ENCODE measurements at places on chromosomes 2 and 18.

GRCh38 chr18:11119959-11120587 lies 29.3 kb downstream of the PIEZO2 start:
- no peak for DNase-seq

GRCh38 chr2:121242976-121243375 lies 42.0 kb downstream of the TFCP2L1 start:
- no peak for DNase-seq

- no peak for DNase-seq
These were observed 232.3 kb downstream of the HAUS1 start for GRCh38 chr18:46336278-46337111.

- no peak for DNase-seq
These were observed 883 bp downstream of the SMCHD1 start for GRCh38 chr18:2656237-2656980.

GRCh38 chr2:14826518-14826917 lies 194.0 kb downstream of the LRATD1 start:
- DNase-seq: no peak

- no peak for DNase-seq
These were observed 86.9 kb upstream of the RBBP8 start for GRCh38 chr18:22846088-22846683.

- no peak for DNase-seq
These were observed 84.3 kb downstream of the RIT2 start for GRCh38 chr18:43031169-43031568.

GRCh38 chr2:60047944-60048525 lies 505.4 kb downstream of the BCL11A start:
- no peak for DNase-seq

DNA sequence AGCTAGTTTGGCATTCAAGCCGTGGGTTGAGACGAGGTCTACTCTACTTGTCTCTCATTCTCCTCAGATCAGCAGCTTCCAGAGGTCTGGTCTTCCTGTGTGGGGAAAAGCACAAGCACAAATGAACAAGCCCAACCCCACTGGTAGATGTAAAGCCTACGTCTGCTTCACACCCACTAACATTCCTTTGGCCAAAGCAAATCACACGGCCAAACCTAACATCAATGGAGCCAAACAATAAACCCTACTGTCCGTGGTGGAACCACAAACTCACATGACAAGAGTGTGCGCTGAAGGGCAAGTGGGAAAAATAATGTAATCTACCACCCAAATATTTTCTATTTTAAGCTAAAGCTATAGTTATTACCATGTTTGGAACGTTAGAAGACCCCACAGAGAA lies 179.3 kb upstream of the MGAT5 start:
- no peak for DNase-seq

GRCh38 chr2:98180456-98180855 lies 93.5 kb downstream of the VWA3B start:
- no peak for DNase-seq

GRCh38 chr2:161122772-161123530 lies 37.3 kb upstream of the TANK start:
- no peak for DNase-seq

GRCh38 chr2:9779596-9780264 lies 63.5 kb upstream of the TAF1B start:
- DNase-seq: no peak

DNA sequence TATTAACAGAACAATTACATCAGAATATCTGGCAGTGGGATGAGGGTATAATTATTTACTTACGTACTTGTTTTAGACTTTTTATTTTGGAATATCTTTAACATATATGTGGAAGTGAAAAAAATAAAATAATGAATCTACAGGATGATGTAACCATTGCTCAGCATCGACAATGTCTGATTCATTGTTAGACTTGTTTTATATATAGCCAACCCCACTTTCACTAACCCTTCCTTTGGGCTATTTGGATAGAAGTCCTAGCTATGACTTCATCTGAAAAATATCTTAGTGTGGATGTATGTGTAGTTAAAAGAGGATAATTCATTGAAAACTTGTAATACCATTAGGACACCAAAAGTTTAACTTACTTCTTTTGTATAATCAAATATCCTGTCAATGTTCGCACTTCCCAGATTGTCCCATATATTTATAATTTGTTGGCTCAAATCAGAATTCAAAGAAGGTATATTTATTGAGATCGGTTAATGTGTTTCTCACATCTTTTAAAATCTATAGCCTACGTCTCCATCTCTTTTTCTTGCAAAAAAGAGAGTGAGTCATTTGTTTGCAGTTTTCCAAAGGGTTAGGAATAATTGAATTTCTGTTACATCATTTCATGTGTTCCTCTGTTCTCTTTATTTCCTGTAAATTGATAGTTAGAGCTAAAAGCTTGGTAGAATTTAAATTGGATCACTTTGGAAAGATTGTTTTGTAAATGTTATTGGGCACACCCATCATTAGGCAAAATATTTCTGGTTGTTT lies 506.1 kb upstream of the FAM98A start:
- no peak for DNase-seq

DNA sequence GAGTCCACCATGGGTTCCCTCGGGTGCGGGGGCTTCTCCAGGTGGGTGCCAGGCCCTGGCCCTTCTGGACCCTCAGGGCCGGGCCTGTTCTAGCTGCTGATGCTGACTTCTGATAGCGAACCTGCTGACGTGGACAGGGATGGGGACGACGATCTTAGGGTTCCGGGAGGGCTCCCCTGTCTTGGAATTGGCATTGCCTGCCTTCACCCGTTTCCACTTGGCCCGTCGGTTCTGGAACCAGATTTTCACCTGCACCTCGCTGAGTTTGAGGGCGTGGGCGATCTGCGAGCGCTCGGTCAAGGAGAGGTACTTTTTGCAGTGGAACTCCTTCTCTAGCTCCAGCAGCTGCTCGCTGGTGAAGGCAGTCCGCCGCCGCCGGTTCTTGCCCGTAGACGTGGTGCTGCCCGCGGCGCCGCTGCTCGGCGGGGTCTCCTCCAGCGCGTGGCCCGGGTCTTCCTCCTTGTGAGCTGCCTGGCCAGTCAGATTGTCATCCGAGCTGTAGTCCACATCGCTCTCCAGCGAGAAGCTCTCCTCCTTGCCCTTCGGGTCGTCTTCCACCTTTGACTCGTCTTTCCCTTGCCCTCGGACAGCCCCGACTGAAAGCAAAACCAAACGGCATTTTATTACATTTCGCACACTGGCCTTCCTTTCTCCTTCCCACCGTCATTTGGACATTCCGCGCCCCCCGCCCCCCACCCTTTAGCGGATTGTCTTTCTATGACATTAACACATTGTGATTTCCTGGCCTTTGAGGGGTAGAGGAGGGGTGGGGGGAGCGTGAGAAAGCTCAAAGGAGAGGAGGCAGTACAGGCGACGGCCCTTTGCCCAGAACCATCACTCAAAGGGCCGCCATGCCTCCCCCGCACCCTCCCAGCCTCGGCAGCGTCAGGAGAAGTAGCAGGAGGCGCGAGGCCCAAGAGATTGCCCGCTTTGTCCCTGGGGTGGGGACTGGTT lies 2.1 kb downstream of the GBX2 start:
- no peak for DNase-seq

GRCh38 chr18:23154823-23155500 lies 19.7 kb downstream of the CABLES1 start:
- no peak for DNase-seq

DNA sequence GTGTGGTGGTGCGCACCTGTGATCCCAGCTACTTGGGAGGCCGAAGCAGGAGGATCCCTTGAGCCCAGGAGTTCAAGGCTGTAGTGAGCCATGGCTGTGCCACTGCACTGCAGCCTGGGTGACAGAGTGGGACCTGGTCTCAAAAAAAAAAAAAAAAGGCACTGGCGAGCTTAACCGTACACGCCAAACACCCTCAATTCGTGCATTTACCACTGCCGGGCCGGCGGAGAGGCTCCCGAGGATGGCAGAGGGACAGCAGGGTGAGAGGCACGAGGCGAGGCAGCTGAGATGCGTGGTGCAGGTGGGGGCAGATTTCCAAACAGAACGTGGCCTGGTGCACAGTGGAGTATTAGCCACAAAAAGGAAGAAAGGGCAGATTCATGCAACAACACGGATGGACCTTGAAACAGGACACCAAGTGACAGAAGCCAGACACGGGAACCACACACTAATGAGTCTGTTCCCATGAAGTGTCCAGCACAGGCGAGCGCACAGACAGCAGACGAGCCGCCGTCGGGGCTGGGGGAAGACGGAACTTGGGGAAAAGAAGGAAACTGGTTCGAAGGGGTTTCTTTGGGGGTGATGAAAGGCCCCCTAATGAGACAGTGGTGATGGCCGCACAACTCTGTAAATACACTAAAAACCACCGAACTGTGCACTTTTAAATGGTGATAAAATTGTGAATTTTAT lies 27.4 kb downstream of the SLC66A2 start:
- no peak for DNase-seq

DNA sequence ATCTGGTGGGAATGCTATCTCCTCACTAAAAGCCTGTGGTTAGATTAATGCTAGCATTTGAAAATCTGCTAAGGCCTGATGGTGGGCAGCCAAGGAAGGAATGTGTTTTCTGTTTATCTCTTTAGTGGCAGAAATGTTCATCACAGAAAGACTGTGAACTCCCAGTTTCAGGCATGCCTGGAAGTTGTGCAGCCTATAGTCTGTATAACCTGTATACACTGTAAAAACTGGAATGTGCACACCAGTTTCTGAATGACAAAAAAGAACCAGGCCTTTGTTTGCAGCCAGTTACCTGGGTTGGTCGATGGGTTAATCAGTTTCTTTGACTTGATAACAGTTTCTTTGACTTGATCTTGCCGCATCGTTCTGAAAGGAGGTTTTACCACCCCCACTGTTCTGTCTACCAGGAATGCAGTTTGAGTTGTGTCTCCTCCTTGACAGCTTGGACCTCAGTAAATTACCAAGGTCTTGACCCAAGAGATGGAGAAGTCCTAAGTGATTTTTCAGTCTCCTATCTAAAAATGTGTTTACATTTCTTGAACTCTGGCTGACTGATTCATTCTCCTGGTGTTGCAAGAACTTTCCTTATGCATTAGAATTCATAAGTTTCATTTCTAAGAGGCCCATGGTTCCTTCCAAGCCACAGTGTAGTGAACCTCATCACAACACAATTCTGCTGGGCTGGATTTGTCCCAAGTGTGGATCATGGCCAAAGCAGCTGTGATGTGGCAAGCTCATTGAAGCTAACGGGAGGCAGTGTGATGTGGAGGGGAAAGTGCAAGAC lies 62.2 kb downstream of the KIAA2012 start:
- DNase-seq: no peak

DNA sequence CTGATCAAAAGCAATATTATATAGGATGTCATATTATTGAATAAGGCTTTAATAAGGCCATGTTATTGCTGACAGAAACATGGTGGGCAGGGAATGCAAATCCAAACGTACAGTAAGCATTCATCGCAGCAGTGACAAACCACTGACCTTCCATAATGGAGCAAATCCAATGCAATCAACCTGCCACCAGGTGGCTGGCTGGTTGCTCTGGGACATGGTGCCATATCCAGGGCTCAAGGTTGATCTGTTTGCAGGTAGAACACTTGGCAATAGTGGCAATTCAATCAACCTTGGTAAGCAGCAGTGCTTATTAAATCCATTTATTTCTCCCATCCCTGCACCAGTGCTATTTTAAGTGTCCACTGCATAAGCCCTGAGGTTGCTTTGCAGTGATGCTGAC lies 75.4 kb downstream of the CERKL start:
- DNase-seq: no peak

GRCh38 chr18:62757399-62758010 lies 42.2 kb downstream of the PHLPP1 start:
- no peak for DNase-seq

GRCh38 chr2:64218137-64218802 lies 74.0 kb upstream of the PELI1 start:
- DNase-seq: no peak

DNA sequence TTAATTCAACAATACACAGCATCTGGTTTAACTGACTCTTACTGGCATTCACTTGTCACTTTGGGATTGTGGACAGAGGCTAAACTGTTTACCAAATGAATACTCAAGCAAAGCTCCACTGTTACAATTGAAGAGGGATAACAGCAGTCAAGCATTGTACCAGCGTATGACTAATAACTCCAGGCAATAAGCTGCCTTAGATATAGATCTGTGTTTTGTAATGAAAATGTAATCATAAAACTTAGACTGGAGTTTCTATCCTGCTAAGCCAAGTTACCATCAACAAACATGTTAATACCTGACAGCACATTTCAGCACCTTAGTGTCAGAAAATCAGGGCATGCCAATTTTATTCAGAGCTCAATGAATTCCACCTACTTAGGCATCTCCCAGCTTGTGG lies 889.5 kb downstream of the EPHA4 start:
- DNase-seq: no peak

DNA sequence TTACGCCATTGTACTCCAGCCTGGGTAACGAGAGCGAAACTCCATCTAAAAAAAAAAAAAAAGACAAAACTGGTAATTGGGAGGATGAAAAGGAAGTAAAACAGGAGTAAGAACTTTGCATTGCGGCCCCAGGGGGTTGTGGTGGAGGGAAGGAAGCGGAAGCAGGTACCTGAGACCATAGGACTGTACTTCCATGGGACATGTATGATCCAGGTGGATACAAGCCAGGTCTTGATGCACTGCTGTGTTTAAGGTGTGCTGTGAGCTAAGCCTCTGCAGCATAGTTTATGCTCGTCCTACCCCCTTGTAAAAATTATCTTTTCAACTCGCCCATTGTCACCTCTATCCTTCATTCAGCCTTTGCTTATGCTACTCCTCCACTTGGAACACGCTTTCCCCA lies 23.7 kb downstream of the FBXO36 start:
- DNase-seq: no peak

- DNase-seq: no peak
These were observed 215.6 kb downstream of the ARHGAP15 start for GRCh38 chr2:143344780-143345179.

DNA sequence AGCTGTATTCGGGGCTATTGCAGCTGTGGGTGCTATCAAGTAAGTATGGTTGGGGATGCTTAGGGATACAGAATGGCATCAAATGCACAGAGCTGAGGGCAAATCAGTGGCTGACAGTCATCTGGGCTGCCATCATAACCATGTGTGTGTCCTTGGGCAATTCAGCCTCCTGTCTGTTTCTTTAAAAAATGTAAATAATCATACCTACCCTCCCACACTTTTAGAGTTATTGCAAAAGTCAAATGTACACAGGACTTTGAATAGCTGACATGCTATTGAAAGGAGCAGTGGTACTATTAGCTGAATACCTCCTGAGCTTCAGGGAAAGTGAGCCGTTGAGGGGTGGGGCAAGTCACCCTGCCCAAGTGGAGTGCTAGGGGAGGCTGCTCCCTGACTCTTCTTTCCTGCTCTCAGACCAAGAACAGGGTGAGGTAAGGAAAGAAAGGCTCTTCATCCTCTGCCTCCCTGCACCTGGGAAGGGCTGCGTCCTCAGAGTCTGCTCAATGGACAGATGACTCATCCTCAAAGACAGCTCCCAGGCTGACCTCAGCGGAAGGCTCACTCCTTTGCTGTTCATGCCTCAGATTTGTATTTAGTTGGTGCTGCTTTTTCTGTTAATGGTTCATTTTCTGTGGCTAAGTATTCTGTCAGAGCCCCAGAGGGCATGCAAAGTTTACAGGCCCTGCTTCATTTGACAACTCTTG lies 54.9 kb upstream of the BZW1 start:
- no peak for DNase-seq

DNA sequence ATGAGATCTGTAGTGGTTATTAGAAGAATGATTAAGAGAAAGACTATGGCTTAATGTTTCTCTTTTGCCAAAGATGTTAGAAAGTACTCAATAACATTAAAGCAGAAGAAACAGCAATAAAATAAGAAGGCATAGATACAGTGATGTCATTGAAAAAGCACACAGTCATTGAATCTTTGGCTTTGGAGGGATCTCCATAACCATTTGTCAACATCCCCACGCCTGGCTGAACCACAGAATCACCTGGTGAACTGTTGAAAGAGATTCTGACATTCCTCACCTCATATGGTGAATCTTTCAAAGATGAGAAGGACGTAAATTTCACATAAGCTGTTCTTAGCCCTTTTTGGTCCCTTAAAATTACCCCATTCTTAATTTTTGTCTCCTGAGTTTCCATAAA lies 324.6 kb upstream of the NRP2 start:
- DNase-seq: no peak

Data from GM12864 (cell line).